ENCODE measurements at places on chromosomes 5 and 9.
A peak's percentile ranks its signal among the peaks of the same experiment; 100 is the strongest.

GRCh38 chr9:135663451-135663770 is 302 bp downstream of the LCN9 start:
- no peak for DNase-seq

DNA sequence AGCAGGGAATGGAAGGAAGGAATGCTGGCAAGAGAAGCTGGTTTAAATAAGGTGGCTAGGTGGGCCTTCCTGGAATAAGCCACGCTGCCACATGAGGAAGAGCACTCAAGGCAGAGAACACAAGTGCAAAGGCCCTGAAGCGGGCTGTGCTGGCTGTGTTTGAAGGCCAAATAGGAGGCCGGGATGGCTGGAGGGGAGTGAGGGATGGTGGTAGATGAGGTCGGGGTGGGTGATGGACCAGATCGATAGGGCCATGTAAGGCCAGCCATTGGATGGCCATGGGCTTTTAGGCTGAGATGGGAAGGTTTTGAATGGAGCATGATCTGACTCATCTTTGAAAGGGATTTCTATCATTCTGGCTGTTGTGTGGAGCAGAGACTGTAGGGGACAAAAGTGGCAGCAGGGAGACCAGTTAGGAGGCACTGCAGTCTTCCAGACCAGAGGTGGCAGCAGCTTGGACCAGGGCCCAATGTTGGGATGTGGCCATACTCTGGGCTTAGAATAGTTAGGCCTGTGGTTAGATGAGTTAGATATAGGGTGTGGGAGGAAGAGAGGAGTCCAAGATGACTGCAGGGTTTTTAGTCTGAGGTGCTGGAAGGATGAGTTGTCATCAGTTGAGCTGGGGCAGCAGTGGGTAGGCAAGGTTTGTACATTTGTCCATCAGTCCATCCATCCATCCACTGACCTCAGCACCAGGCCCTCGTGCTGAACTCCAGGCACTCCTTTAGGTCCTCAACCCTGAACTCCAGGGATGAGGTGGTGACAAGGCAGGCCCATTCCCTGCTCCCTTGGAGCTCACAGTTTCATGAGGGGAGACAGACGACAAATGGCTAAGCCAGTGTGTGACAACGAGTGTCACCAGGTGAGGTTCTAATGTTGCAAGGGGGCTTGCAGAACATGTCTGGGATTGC is 30.3 kb downstream of the NDST1 start:
- no peak for DNase-seq

- no peak for DNase-seq
Measured at GRCh38 chr9:14312719-14313377, 1.1 kb downstream of the NFIB start.

DNA sequence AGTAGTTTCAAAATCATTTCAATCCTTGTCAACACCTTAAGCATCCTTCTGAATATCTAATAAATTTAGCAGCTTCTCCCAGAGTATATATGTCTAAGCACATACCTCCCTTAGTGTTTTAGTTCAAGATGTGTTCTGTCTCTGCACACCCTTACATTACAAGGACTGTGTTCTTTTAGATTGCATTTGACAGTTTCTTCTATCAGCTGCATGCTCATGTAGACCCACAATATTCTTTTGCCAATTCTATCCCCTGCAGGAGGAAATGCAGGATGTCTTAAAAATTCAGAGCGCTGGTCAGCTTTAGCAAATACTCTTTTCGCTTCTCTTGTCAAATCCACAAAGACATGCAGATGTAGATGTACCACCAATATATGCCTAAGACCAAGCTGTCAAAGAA is 145.8 kb upstream of the SLC30A5 start:
- DNase-seq = no peak

DNA sequence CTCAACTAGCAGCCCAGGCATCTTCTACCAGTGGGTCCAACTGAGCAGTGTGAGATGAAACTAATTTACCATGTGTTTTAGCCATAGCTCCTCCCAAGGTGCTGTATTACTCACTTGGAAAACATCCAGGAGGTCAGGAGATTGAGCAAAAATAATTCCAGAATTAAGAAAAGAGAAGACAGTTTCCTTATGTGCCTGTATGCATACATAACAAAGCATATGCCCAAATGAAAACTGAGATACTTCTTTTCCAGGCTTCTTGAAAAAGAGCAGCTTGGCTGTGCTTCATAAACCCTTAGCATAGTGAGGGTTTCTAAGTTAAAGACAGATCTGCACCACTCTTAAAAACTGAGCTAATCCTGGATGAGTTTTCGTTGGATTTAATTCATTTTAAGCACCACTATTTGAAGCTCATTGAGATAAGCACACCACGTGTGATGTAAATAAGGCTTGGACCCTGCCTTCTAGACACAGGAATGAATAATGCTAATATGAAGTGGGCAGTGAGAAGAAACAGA is 119.4 kb downstream of the ADAMTS12 start:
- DNase-seq = no peak

DNA sequence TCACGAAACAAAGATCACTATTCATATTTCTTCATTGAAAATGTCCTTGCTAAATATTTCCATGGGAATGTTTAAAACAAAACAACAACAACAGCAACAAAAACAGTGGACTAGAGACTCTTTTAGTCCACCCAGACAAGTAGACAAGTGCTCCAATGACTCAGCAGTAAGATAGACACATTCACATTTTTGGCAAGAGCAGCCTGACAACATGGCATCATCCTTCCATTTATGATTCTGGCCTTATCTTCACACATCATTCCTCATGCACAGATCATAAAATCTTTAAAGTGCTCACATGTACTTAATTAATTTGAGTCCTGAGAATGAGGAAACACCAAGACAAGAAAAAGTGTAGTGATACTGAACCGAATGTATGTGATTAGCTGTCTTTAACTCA is 132.6 kb upstream of the PDE4D start:
- no peak for DNase-seq

- DNase-seq = no peak
Measured at GRCh38 chr5:157983906-157984551, 125.1 kb upstream of the CLINT1 start.

GRCh38 chr9:114911167-114911821 is 19.1 kb downstream of the TNFSF8 start:
- no peak for DNase-seq

GRCh38 chr9:131480258-131480657 is 22.5 kb upstream of the POMT1 start:
- DNase-seq = no peak

- DNase-seq = no peak
Measured at GRCh38 chr5:36209664-36210063, 32.1 kb downstream of the NADK2 start.

GRCh38 chr9:137745541-137745991 is 126.8 kb downstream of the EHMT1 start:
- no peak for DNase-seq

- DNase-seq = peak; percentile 30
Measured at GRCh38 chr9:34375901-34376595, 650 bp downstream of the MYORG start.
